ENCODE measurements at places on chromosomes 7 and 10.

- DNase-seq, result no peak
These were observed 237.4 kb downstream of the WDR11 start for GRCh38 chr10:121088524-121088923.

DNA sequence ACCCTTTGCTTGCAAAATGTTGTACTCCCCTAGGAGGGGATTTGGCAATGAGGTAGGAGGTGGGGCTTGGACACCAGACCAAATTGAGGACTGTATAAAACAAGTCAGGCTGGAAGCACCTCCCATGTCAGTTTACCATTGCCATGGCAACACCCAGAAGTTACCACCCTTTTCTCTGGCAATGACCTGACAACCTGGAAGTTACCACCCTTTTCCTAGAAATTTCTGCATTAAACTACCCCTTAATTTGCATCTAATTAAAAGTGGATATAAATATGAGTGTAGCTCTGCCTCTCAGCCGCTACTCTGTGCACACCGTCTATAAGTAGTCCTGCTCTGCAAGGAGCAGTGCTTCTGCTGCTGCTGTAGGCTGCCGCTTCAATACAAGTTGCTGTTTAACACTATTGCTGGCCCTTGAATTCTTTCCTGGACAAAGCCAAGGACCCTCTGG lies 7.8 kb upstream of the BLNK start:
- peak; percentile 79 for DNase-seq

DNA sequence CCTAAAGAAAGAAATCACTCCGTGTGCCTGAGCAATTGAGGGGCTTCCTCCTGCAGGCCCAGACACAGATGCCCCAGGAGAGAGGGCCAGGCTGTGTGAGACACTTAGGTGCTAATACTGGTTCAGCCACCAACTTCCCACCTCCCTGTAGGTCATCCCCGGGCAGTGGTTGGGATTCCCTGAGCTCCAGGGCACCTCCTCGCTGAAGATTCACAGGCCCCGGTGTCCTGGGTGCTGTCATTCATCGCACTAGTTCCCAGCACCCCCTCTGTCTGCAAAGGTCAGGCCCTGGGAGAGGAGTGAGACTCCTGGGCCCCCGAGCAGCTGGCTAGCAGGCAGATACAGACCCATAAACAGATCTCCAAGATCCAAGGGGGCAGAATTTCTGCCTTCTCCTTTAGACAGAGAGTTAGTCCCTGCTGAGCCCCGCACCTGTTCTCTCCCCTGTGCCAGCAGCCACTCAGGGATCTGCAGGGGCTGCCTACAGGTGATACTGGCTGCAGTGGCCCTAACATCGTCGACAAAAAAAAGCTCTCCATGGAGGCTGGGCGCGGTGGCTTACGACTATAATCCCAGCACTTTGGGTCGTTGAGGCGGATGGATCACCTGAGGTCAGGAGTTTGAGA lies 38.2 kb upstream of the GTF2I start:
- no peak for DNase-seq

DNA sequence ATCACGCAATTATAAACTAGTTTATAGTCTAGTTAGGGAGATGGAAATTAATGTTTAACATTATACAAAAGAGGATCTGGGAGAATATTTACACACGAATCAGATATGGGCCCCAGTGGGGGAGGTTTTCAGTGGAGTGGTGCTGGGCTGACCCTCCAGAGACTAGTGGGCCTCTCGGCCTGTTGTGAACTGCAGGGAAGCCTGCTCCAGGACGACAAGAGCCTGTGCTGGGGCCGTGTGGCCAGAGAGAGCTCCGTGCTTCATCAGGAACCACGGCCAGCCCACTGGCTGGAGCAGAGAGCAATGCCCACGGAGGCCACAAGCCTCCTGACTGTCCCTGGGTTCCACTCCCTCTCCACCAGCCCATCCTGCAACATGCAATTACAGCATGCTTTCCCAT lies 11.3 kb upstream of the ESYT2 start:
- peak; percentile 52 for DNase-seq

GRCh38 chr7:7848246-7848645 lies 120.3 kb upstream of the GLCCI1 start:
- DNase-seq, result no peak

GRCh38 chr7:85094046-85094725 lies 92.7 kb downstream of the SEMA3D start:
- DNase-seq, result no peak

GRCh38 chr7:128106821-128107220 lies 75.6 kb upstream of the LRRC4 start:
- peak; percentile 55 for DNase-seq

GRCh38 chr7:2820508-2820934 lies 23.6 kb downstream of the GNA12 start:
- DNase-seq, result no peak

- DNase-seq, result no peak
These were observed 11.7 kb downstream of the CPA5 start for GRCh38 chr7:130356121-130356875.

DNA sequence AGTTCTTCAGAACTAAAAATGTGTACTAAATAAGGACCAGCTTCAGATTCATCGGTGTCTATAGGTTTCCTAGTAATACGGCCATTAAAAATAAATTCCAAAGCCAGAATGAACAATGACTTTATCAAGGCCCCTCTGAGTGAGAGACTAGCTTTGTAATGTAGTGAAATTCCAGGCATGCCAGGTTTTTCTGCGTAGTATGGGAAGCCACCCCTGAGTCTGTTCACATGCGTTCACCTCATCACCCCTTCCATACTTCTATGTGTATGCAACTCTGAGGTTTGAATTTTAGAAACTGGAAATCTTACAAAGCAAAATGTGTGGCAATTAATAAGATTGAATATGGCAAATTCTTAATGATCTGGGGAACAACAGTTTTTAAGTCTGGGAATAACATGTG lies 24.5 kb downstream of the RNF32 start:
- no peak for DNase-seq

GRCh38 chr7:123351027-123351426 lies 151.3 kb upstream of the SLC13A1 start:
- DNase-seq, result no peak

DNA sequence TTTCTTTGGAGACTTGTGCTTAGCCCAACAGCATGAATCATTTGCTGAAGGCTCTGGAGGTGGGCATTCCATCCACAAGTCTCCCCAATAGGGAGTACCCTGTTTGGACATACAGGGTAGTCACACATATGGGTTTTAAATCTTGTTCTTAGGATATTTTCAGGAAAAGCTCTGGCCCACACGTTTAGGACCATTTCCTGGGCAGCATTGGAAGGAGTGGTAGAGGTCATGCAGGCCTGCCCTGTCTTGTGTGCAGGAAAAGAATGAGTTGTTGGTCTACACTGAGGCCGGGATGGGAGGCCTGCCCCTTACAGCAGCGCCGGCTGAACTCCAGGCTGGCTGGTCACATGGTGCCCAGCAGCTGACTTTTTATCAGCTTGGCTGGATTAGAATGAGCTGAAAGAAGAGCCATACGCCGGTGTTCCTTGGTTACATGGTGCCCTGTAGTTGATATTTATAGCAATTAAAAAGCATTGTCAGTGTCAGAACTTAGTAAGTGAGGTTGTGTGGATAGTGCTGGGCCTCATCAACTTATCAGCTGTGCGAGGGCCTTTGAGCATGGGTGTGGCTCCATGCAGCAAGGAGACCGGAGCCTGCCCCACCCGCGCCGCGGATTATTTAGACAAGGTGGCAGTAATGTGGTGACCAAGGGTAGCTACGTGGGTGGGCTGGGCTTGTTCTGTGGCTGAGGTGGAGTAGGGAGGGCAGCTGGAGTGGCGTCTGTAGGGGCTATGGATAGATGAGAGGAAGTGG lies 28.6 kb downstream of the OGDH start:
- no peak for DNase-seq

DNA sequence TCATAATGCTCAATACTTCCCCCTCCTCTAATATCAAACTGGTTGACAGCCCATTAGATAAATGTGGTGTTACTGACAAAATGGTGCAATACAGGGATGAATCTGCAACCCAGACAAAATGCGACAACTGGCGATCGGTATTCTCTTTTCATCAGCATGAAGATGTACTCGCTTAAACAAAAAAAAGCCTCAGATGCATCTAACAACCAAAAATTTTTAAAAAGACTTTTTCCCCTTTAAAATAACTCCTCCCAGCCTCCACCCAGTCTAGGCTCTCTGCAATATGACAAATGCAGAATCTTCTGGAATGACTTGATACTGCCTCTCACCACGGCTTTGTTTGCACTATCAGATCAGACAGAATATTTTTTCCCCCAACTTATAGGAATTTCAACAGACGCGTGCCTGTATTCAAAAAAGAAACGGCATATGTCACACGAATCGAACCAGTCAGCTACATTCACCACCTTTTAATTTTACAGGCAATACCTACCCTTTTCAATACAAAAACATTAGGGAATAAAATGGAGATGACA lies 1.2 kb downstream of the YWHAG start:
- DNase-seq, result no peak

GRCh38 chr10:62166331-62167131 lies 102.1 kb downstream of the RTKN2 start:
- peak; percentile 89 for DNase-seq

- no peak for DNase-seq
These were observed 209.2 kb upstream of the PPP2R2D start for GRCh38 chr10:131691481-131692090.

DNA sequence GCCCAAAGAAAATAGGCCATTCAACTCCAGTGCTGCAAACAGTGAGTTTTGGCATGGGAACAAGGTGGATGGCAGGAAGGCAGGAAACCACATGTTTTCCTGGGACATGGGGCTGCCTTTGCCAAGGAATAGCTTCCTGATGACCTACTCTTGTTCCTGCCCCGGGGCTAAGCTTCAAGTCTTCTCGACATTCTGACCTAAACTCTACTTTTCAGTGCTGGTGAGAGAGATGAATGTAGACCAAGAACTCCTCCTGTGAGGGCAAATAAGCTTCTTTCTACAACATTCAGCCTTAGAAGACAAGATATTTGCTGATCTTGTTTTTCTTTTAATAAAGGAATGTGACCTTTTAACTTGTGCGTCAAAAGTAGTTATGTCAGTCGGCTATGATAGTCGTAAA lies 199.0 kb downstream of the GPR37 start:
- no peak for DNase-seq

- DNase-seq, result no peak
These were observed 66.0 kb downstream of the OSBPL3 start for GRCh38 chr7:24913801-24914464.

DNA sequence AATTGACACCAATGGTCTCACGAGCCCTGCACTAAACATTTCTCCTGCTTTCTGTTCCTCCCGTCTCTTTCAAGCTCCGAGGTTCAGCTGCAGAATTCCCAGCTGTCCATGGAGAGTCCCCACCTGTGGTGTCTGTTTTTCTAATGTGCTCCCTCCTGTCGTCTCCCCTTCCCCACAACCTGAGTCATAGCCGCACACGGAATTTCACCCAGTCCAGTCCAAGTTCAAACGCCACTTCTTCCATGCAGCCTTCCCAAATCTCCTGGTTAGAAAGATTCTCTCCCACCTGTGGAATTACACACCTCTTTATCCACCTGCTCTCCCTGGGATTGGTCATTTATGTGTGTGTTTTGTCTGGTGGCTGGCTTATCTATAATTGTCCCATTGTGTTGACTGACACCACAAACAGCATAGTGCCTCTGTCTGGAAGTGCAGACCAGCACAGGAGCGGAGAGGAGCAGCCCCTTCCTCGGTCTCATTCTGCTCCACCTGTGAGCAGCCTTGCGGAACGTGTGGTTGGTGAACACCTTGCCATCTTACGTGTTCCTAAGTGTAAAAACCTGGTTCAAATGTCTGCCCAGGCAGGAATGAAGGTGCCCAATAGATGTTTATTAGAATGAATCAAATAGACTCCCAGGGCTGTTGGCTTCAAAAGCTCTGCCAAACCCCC lies 3.3 kb upstream of the DIP2C start:
- no peak for DNase-seq

- DNase-seq, result no peak
These were observed 88.9 kb downstream of the ARMH3 start for GRCh38 chr10:101967119-101967518.

- no peak for DNase-seq
These were observed 23.6 kb downstream of the ZNF783 start for GRCh38 chr7:149285603-149286002.

GRCh38 chr10:79077488-79078173 lies 8.9 kb downstream of the ZMIZ1 start:
- DNase-seq, result no peak

DNA sequence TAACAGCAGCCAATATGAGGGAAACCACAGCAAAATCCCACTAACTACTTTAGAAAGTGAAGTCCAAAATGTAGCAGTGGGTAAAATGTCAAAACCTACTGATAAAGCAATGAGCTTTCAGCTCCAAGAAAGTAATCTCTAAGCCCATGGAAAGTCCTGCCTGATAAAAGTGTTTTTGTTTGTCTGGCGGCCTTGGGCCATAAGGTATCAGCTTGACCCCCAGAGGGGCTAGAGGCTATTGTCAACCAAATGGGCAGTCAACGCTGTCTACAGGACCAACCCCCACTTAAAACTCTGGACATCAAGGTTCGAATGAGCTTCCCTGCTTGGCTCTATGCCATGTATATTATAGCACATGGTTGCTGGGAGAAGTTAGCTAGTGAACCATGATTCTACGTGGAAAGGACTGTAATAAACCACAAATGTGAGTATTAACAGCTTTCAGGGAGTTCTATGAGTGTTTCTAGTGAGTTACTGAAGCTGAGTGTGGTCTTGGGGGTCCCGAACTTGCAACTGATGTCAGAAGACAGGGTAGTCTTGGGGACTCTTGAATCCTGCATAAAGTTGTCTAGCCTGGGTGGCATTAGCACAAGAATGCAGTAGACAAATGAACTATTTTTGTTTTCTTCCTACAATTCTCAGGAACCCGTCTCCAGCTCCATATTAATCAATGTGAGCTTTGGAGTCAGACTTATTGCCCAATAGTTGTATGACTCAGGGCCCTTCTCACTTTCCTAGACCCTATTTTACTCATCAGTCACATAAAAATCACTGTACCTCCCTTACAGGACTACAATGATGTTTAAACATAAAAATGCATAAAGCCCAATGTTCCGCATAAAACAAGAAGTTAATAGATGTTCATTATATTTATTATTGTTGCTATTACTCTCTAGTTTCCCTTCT lies 164.9 kb downstream of the DGKI start:
- DNase-seq, result no peak

DNA sequence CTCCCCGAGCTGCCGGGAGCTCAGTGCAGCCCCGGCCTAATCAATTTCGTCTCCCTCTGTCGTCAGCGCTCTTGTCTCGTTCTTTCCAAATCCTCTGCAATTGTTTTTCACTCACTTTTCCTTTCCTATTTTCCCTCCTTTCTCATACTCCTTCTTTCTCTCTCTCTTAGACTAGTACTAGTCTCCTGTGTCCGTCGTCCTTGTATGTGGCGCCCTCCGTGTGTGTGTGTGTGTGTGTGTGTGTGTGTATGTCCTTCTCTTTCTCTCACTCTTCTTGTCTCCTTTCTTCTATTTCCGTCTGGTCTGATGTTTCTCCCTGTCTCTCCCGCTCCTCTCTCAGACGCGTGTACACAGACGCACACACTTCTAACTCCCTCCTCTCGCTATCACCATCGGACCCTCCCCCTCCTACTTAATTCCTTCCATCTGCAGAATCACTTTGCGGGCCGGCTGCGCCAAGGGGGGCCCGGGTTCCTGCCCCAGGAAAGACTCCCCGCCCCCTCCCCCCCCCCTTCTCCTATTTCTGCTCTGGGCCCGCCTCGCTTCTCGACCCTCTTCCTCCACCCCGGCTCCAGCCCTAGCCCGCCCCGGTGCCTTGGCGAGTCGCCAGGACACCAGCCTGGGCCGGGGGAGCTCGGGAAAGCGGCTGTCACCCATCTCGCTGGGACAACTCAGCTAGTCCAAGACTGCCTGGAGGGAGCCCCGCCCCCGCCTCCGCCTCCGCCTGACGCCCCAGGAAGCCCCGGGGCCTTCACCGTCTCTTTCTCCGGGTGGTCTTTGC lies 743 bp upstream of the ZCCHC24 start:
- no peak for DNase-seq

- no peak for DNase-seq
These were observed 205.4 kb upstream of the YAE1 start for GRCh38 chr7:39360766-39361165.

All from Karpas-422 (cell line).